Epithelial cell of esophagus (primary cell): ENCODE measurements at places on chromosomes 1 and 21.

DNA sequence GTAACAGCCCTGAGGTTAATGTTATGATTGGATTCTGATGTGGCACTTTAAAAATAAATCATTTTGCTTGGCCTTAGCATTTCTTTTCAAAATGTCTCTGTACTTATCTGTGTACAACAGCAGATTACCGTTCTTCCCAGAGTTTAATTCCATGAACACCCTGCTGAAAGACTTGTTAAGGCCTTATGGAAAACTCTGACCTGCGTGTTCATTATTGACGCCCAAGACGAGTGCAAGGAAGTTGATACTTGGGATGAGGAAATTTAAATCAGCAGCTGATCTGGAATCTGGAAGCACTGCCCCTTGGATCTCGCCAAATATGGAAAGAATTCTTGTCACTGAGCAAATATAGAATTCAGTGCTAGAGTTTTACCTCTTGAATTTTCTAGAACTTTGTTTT, 6.7 kb downstream of the ERG start:
- DNase-seq = no peak

DNA sequence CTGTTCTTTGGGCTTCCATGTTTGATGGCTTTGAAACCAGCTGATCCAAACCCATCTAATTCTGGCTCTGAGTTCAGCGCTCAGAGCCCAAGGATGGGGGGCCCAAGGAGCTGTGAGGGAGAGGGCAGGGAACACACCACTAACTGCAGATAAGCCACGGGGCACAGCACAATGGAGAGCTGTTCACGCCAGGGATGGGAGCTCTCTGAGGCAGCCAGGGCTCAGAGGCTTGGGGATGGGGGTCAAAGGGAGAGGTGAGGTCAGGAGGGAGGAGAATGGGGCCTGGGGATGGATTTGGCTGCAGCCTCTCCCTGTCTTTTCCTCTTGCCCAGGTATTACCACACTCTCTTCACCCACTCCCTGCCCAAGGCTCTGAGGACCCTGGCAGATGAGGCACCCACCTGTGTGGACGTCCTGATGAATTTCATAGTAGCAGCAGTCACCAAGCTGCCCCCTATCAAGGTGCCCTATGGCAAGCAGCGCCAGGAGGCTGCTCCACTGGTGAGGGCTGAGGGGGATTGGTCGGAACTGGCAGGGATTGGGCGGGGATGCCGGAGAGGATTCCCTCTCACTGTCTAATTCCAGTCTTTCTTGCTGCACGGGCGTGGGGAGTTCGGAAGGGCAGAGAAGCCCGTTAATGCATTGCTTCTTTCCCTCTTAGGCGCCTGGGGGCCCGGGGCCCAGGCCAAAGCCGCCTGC, 11.3 kb downstream of the SLC30A2 start:
- DNase-seq = no peak

- DNase-seq = peak; percentile 7
Observed at GRCh38 chr1:18234790-18235242, 127.2 kb downstream of the IGSF21 start.

DNA sequence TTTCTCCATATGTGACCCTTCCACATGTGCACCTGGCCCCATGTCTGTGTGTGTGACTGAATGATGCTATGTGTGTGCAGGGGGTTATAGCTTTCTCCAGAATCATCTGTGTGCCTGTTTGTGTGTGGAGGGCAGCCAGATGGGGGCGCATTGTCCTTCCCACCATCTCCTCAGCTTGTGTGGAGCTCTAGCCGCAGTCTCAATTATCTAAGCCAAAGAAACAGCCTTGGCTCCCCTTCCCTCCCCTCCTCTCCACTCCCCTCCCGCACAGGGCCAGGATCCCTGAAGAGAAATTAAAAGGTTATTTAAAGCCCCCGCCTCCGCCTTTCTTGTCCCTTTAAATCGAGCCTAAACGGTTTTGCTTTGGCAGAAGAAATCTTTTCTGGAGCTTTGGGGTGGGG, 1.8 kb upstream of the DMBX1 start:
- DNase-seq = peak; percentile 11

- DNase-seq = no peak
Observed at GRCh38 chr1:187336441-187337168, 507.9 kb downstream of the PLA2G4A start.

GRCh38 chr21:25171438-25171837, 435.8 kb downstream of the MRPL39 start:
- DNase-seq = peak; percentile 4

DNA sequence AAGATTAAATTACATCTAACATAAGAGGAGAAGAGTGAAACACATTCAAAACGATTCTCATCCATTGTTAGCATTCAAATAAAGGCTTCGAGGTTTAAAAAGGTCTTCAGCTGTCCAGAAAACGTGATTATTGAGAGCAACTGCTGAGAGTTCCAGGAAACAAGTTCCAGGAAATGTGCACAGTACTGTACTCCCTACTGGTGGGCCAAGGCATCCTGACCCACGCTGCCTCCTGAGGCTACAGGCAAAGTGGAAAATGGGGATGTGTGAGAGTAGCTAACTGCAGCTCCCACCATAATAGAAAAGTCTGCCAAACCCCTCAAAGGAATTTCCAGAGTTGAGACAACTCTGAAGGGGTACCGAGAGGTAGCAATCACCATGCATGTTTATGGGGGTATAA, 2.0 kb downstream of the VAV3 start:
- no peak for DNase-seq

- peak; percentile 69 for DNase-seq
Observed at GRCh38 chr1:212605441-212606394, 2.8 kb upstream of the ATF3 start.

GRCh38 chr1:230495891-230496385, 69.8 kb upstream of the PGBD5 start:
- no peak for DNase-seq

- DNase-seq = peak; percentile 69
Observed at GRCh38 chr1:232793944-232794343, 11.3 kb upstream of the MAP10 start.

DNA sequence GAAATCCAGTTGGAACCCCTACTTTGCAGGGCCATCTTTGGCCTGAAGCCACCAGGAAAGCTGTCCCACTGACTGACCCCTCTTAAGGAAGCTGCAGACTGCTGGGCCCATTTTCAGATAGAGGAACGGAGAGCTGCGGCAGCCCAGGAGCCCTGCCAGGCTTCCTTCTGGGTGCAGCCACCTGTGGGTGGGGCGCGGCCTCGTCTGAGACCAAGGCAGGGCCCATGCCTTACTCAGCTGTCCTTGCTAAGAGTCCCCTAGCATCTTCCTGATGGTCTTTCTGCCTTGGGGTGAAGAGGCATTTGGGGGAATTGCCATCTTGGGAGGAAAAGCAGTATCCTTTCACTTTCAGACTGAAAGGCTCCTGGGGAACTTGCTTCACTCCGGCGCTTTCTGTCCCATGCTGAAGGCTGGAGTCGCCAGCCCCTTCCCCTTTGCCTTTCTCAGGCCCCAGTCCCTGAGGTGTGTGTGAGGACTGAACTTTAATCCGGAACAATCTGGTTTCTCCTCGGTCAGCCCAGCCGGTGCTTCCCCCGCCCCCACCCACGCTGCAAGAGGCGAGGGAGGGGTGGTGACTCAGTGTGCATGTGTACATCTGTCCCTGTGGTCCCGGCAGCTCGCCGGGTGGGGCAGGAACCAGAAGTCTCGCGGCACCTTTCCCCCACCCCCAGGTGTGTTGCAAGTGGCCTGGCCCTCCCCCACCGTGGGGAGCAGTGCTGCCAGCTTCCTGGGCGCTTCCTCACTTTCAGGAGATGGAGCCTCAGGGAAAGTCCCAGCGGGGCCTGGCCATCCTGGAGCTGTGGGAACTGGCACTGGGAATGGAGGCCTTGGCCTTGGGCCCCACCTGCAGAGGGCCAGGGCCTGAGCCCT, 5.1 kb downstream of the ZC3H12A start:
- peak; percentile 100 for DNase-seq
